Bronchial epithelial cell (primary cell): ENCODE measurements at places on chromosomes 5 and 9. TPM values are rescaled to one million over a fixed set of nuclear protein-coding genes. Genes with fewer than 3 reads are reported as not detected.

Gene ADAMTSL1
- total RNA-seq = 0.13 and 1.6 TPM in 2 replicates

Gene PAM
- total RNA-seq = 68.4 and 125 TPM in 2 replicates

- no peak for DNase-seq
These were observed 22.7 kb downstream of the RCL1 start for GRCh38 chr9:4815381-4815956.

Gene PCDHGB1
- total RNA-seq = under 0.01 and 0.26 TPM in 2 replicates

DNA sequence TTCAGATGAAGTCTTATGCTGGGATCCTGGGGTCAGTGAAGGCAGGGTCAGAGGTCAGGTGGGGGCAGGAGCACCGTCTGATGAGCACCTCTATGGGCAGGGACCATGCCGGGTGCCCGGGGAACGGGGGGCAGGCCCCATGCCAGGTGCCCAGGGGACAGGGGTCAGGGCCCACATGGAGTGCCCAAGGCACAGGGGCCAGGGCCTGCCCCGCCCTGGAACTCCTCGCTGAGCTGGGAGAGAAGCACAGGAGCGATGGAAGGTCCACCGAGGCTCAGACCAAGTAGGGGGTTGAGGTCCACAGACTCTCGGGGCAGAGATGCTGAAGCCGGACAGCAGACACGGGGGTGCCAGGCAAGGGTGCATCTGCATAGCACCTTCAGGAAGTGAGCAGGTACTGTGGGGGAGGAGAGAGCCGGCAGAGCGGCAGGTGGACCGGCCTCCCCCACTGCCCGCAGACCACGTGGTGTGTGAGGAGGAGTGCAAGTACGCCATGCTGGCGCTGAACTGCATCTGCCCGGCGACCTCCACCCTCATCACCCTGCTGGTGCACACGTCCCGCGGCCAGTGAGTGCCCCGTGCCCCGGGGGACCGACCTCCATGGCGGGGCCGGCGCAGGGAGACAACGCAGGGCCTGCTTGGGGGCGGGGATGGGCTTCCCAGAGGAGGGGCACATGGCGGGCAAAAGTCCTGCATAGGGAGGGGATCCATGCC, 67.7 kb downstream of the KCNT1 start:
- DNase-seq = no peak

- peak; percentile 82 for DNase-seq
These were observed 177.0 kb downstream of the FGF18 start for GRCh38 chr5:171596391-171596878.

Gene BRIX1
- 17.4 and 29.0 TPM in 2 replicates for total RNA-seq

DNA sequence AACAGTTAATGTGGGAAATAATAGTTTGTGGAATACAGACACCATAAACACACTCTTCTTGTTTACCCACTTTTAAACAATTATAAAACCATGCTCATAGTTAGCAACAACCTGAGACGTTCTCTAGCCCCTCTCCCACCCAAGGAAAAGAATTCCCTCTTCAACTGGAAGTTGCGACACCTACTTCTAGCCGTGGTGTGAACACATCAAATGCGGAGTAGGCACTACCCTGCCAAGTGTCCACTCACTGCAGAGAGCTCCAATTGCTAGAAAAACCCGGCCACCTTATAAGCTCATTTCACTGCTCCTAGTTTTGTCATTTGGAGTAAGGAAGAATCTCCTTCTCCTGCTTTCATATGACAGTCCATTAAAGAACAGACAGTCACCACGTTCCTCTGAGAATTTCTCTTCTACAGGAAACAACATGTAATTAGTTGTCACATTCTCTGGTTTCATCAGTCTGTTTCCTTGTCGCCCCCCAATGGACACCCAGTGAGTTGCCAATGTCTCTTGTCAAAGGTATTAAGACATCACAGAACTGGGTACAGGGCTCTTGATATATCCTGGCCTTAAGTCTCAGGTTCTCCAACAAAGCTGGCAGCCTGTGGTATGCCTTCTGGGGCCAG, 47.3 kb downstream of the PRLR start:
- peak; percentile 4 for DNase-seq

GRCh38 chr5:121668635-121669034, 183.0 kb upstream of the FTMT start:
- DNase-seq = no peak

DNA sequence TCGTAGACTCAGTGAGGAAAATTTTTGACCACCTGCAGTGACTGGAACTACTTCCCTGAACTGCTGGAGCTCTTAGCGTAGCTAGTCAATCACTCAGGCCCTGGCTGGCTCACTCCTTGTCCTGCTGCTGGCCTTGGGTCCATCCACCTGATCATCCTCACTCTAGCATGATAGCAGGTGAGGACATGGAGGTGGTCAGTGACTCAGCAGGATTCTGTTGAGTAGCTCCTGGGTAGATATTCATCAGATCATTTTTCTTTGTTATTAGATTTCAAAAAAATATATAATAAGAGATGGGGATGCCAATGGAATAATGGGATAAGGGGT, 25.0 kb upstream of the SEMA4D start:
- DNase-seq = no peak

Gene PAPPA
- 0.13 and 1.3 TPM in 2 replicates for total RNA-seq

DNA sequence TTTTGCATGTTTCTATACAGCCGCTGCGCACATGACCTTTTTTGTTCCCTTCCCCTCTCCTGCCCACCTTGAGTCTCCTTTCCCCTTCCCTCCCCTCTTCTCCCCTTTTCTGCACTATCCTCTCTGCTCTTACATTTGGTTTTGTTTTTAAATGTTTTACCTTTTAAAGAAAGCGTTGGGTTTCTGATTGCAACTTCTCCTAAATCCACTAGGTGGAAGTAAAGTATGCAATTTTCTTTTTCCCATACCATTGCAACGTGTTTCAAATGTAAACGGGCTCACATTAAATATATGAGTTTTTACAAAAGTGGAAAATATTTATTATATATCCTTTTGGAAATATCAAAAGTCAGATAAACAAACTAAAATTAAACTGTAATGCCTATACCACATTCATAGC, 500.9 kb downstream of the DIRAS2 start:
- peak; percentile 37 for DNase-seq

DNA sequence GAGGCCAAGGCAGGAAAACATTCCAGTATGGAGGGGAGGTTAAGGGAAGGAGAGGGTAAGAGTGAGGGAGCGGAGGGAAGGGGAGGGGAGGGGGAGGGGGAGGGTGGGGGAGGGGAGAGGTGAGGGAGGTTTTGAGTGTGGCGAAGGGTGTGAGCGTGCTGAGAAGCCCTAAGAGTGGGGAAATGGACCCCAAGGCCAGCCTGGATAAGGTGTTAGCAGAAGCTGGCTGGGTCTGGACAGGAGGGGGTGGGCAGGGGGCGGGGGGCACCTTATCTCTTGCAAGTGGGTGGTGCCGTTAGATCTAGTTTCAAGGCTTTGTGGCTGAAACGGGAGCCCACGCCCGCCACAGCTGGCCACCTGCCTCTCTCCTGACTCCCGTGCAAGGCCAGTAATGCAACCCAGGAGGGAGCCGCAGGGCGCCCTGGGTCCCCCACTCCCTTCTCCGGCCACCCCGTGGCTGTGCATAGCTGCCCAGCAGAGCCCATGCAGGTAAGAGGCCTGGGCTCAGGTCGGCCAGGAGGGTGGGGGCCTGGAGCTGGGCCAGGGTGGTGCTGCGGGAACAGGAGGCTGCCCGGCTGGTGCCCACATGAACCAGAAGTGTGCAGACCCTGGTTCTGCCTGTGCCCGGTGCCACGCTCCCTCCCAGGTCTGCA, 677 bp downstream of the RNF224 start:
- no peak for DNase-seq

GRCh38 chr9:121222524-121223171, 21.0 kb upstream of the RAB14 start:
- DNase-seq = peak; percentile 62

GRCh38 chr5:133713751-133714150, 101.4 kb upstream of the FSTL4 start:
- no peak for DNase-seq

DNA sequence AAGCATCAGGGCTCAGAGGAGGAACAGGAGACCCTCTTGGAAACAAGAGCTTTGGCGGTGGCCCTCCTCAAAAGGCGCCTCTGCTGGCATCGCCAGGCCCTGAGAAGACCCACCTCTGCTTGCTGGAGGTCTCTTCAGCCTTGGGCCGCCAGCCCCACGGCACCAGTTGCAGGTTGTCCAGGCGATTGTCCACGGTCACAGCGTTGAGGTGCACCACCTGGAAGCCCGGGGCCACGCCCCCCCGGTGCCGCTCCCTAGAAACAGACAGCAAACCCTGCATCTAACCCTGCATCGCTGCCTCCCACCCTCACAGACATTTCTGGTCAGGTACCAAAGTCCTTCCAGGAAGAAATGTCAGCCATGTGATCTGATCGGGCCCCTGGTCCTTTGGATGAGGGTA, 3.5 kb downstream of the ZMYND19 start:
- DNase-seq = no peak

- DNase-seq = no peak
These were observed 16.7 kb upstream of the GPBP1 start for GRCh38 chr5:57157131-57157530.

- DNase-seq = no peak
These were observed 37.8 kb upstream of the NDFIP1 start for GRCh38 chr5:142070734-142071133.

DNA sequence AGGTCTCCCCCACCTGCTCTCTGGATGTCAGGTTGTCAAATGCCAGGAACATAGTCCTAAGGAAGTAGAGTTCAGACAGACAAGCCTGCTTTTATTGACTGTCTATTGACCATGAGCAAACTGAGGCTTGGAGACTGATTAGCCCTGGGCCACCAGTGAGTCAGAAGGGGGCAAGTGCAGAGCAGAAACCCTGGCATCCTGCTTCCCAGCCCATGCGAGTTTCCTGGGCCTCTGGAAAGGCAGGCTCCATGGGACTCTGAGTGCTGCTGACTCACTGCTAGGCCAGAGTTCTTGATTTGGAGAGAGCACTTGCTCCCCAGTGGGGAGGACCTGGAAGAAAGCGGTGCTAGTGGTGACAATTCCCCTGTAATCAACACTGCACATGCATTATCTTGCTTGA, 2.8 kb upstream of the HBEGF start:
- peak; percentile 90 for DNase-seq

Gene PLAC8L1
- total RNA-seq = 0.38 and 0.53 TPM in 2 replicates

DNA sequence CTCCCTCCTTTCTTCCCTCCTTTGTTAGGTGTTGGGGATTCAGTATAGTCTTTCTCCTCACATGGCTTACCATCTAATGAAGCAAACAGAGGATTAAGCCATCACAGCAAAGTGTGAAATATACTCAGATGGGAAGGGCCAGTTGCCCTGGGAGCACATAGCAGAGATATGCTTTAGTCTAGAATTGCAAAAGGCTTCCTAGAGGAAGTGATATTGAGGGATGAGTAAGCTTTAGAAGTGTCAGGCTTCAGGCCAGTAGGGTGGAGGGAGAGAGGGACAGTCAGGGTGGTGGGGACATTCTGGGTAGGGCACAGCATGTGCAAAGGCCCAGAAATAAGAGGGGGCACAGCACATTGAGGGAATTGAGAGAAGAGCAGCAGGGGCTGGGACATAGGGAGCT, 46.2 kb upstream of the GLRA1 start:
- peak; percentile 21 for DNase-seq

GRCh38 chr9:123863164-123863855, 66.6 kb downstream of the DENND1A start:
- no peak for DNase-seq

- DNase-seq = no peak
These were observed 27.3 kb downstream of the SLC31A2 start for GRCh38 chr9:113178087-113178486.

GRCh38 chr9:88813638-88814209, 177.5 kb upstream of the S1PR3 start:
- no peak for DNase-seq

Gene FBXL7
- total RNA-seq = 0.26 and 0.51 TPM in 2 replicates

Gene SCGB3A2
- total RNA-seq = not detected in 2 replicates

- DNase-seq = no peak
These were observed 17.6 kb downstream of the AP3S1 start for GRCh38 chr5:115859378-115859777.

DNA sequence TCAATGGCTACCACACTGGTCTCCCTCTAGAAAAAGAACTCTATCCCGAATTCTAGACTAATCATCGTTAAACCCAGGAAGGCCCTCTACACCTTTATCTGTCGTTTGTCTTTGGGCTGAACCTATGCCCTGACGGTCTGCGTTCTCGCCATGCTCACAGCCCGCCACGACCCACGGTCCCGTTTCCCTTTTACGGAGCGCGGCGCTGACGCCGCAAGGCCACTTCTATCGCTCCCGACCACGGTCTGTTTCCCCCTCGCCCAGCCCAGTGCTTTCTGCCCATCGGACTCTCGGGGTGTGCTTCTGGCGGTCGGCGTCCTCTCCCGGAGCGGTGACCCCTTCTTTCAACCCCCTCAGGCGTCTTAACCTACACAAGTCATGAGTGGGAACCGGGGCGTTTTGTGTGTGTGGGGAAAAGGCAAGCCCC, 974 bp downstream of the C9orf40 start:
- DNase-seq = peak; percentile 17

DNA sequence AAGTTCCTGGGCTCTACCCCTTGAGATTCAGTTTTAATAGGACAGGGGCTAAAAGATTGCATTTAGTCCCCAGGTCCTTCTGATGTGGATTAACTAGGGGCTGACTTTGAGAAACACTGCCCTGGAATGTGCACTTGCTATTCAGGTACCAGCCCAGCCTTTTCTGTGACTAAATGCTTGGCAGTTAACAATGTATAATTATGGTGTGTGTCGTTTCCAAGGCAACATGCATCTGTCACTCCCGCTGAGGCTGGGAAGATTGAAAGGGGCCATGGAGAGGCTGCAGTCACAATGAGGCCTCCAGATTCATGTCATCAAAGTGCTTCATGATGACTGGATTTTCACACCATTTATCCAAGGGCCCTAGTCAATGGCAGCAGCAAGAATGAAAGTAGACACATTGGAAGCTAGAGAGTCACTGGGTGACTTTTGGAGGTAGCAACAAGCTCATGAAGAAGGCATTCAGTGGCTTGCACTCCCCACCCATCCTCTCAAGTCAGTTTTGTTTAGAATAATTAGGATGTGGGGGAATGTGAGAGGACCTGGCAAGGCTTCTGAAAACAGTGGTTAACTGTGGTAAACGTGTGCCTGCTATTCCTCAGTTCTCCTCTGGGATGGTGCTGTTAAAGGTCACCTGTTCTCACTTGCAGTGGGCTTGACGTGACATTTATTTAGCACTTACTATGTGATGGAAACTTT, 28.3 kb downstream of the RAI14 start:
- DNase-seq = peak; percentile 54

DNA sequence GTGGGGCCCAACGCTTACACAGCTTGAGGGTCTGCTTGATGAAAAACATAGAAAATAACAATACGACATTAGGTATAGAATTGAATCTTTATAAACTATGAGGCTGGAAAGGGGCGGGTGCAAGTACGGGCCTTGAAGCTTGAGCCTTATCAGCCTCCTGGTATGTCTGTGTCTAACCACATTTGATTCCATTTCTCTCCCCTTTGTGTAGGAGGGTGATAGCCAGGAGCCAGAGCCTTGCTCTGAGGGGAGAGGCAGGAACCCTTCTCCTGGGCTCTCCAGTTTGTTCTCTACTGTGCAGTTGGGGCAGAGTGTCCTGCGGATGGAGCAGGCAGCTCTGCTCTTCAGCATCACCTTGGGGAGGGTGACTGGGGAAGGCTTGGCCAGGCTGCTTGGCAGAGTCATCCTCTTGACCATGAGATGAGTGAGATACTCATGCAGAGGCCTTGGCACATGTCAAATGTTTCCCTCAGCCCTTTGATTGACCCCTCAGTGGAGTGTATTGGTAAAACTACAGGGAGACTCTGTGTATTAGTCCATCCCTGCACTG, 153.5 kb downstream of the SEMA6A start:
- no peak for DNase-seq

Gene LHX3
- not detected in 2 replicates for total RNA-seq

Gene ERMP1
- 52.9 and 79.9 TPM in 2 replicates for total RNA-seq

Gene MYMK
- not detected in 2 replicates for total RNA-seq
